ENCODE measurements at places on chromosomes 1 and 21.

- no peak for DNase-seq
Measured at GRCh38 chr1:230913496-230913895, 45.2 kb upstream of the C1orf198 start.

DNA sequence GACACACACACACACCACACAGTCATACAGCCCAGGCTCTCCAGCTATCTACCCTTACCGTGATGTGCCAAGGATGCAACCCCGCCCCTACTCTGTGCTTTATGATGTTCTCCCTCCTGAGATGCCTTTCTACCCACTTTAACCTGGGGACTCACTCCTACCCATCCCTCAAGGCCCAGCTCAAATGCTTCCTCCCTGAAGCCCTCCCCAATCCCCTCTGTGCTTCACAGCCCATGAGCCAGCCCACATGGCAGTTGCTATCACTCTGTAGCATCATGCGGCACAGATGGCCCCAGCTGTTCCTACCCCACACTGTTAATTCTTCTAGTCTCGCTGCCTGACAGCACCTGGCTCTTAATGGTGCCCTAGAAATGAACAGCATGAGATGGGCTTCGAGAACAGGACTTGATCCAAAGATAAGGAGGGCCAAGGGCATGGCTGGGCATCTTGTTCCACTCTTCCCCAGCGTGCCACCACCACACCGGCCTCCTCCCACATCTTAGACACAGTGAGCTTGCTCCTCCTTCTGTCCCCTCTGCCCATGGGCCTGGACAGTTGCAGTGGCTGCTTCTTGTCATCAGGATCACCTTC is 109.8 kb downstream of the GLIS1 start:
- no peak for DNase-seq

DNA sequence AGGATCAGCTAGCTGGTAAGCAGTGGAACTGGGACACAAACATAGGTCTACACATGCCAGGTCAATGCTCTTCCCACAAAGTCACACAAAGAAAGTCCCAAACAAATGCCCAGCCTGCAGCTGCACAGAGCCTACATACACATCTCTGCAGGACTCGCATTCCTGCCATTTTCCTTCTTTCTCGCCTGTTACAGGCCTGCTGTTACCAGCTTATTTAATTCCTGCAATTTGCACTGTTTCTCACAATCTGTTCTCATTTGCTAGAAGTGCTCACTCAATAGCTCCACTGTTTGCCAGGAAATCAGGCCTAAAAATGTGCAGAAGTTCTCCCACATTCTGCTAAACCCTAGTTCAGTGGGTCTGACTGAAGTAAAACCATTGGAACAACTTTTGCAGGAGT is 362.6 kb upstream of the C1orf87 start:
- no peak for DNase-seq

GRCh38 chr1:204589409-204590038 is 73.3 kb downstream of the MDM4 start:
- DNase-seq = no peak

- DNase-seq = no peak
Measured at GRCh38 chr1:229972600-229973296, 94.3 kb upstream of the GALNT2 start.

DNA sequence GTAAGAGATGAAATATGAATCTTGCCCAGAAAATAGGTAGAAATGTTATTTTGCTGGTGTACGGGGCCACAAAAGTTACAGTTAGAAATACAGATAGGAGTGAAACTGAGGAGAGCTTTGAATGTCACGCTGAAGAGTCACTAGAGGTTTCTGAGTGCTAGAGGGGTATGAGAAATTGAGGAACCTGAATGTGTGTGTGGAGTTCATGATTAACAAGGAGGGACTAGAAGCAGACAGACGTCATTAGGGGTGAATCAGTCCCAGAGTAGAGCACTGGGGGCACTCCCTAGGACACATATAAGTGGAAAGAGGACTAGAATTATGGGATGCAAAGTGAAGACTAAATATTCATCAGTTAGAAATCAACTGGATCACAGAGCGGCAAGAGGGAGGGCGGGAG is 188.9 kb upstream of the MAP1LC3C start:
- DNase-seq = no peak

- no peak for DNase-seq
Measured at GRCh38 chr1:9245230-9245619, 10.7 kb downstream of the H6PD start.

GRCh38 chr1:229011022-229011421 is 259.9 kb upstream of the RAB4A start:
- DNase-seq = no peak

DNA sequence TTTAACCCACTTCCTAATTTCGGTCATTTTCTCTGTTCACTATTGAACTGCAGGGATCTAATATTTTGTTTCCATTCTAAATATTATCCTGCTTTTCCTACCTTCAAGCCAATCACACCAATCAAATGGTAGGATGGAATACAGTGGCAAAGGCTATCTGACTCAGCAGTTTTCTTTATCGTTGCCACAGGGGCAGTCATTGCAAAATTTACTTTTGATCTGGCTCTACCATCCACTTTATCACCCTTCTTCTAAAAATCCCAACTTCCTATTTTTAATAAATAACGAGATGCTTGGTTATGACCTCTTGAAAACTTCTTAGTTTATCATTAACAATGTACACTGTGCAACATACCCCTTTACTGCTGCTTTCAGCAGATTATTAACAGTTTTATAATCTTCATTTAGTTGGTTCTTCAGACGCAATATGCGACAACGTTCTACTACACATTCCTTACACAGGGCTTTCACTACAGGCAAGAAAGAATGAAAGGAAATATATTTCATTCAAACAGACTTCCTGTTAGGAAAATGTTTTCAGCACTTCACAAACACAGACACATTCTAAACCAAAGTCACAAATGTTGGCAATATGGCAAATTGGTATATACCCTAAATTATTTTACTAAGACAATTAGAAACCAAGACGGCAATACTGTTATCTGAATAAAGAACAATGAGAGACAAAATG is 52.3 kb upstream of the RAP1GAP start:
- DNase-seq = no peak

- DNase-seq = no peak
Measured at GRCh38 chr1:148383966-148384365, 99.1 kb downstream of the PPIAL4G start.

Data from T follicular helper cell (primary cell).